ENCODE measurements at places on chromosomes 16 and 17.

- DNase-seq, result no peak
Measured at GRCh38 chr17:36926226-36926625, 11.0 kb upstream of the LHX1 start.

GRCh38 chr16:52817696-52818095 lies 235.0 kb downstream of the CHD9NB start:
- DNase-seq, result no peak

GRCh38 chr17:63124536-63124935 lies 158.5 kb downstream of the TANC2 start:
- DNase-seq, result no peak

DNA sequence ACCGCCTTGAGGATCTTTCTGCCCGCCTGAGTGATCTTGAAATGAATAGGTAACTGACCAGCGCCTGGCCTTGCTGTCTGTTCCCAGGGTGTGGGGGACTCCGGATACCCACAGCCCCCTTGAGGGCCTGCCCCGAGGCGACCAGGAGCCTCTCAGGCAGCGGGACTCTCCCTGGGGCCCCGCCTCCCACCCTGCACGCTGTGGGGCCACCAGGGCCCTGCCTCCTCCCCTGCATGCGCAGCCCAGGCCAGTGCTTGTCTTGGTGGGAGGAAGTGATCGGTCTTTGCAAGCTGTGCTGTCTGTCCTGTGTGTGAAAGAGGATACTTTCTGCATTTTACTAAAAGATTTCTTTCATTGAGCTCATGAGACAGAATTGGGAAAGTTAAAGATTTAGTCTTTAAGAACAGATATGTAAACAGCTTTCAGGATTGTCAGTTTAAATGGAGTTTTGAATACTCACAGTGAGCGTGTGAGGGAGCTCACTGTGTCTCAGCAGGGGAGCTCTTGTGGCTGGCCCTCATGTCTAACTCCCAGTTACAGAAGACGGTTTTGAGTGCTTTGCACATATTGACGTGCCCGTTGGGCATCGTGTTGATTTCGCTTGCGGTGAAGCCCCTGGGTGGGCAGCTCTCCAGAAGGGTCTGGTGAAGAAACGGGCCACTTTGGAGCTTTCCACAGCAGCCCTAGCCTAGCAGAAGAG lies 36.1 kb upstream of the CAPN15 start:
- DNase-seq, result no peak

DNA sequence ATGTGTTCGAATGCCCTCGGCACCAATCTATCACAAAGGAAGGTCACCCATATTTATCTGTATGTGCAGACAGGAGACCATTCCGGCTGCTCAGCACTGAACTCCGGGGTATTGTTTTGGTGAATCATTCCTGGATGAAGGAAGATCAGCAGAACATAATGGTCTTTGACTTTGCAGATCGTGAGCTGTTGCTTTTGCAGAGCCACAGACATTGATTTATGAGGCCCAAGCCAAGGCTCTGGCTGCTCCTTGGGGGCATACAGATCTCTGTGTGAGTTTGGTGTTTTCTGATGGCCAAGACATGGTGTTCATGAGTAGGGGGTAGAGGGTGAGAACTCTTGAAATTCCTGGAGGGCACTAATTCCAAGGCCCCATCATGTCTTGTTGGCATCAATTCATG lies 458.8 kb upstream of the HSBP1 start:
- no peak for DNase-seq

GRCh38 chr16:11238272-11239202 lies 17.5 kb downstream of the SOCS1 start:
- no peak for DNase-seq

DNA sequence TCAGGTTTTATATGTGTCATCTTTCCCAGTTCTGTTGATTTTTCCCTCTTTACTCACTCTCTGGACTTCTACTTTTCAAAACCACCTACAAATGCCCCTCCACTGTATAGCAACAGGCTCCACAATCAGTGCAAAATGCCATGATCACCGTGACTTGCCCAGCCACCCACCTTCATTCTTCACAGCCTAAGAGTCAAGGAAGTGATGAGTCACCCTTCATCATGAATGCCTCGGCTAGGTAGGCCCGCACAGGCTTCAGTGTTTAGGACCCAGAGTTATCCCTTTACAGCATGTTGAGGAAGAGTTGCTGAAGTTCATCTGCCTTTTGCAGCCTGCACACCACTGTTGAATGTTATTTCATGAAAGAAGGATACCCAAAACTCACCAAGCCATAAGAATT lies 158.6 kb downstream of the PMP22 start:
- DNase-seq, result no peak

GRCh38 chr16:55379371-55379770 lies 55.4 kb downstream of the IRX6 start:
- no peak for DNase-seq
